Urinary bladder (tissue), 4 donors: ENCODE measurements at places on chromosomes 5 and 9. TPM values are rescaled to one million over a fixed set of nuclear protein-coding genes. Genes with fewer than 3 reads are reported as not detected.

- no peak for DNase-seq
Measured at GRCh38 chr9:109328978-109329637, 8.2 kb upstream of the EPB41L4B start.

DNA sequence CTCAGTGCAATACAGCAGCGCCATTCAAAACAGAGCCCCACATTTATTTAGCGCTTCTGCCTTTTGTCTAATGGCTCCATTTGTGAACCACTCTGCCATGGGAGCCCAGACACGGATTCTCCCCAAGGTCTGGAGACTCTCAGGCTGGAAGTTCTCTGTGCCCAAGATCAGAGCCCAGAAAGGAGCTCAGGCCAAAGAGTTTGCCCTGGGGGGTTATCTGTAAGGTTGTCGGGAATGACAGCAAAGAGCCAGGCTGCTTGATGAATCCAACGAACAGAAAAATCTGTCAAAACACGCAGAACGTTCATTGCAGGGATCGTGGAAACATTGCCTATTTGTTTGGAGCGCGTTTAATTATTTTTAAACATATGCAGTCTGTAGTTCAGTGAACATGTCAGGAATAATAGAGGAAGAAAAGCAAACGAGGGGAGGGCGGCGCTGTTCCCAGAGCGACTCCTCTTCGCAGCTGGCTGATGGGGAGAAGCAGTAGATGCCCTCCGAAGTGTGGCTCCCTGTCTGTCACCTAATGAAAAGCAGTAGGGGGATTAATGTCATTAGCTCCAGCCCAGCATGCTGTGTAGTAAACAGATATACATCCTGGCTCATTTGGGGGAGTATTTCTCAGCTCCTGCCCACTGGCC lies 464.9 kb upstream of the MPDZ start:
- DNase-seq, result no peak

DNA sequence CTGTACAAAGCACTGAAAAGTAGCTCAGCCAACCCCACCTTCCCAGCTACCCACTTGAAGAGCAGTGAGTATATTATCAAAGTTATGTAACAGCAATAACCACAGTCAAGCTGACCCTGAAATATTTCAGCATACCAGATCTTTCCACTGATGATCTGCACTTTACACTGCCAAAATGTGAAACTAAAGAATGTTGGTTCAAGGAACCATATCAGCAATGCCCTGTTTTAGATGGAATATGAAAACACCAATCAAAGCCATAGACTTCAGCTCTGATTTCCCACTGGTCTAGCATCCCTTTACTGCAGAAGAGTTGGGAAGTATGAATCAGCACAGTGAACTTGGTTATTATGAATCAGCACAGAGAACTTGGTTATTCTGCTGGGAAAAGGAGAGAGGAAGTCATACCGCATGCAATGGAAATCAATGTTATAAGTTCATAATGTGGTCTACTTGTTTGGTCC lies 20.0 kb downstream of the CEMIP2 start:
- DNase-seq, result no peak

IRX2 gene
- total RNA-seq, result 0.58 TPM

FAM81B gene
- total RNA-seq, result 0.42 TPM

- no peak for DNase-seq
Measured at GRCh38 chr5:42026446-42026845, 101.4 kb downstream of the FBXO4 start.

DNA sequence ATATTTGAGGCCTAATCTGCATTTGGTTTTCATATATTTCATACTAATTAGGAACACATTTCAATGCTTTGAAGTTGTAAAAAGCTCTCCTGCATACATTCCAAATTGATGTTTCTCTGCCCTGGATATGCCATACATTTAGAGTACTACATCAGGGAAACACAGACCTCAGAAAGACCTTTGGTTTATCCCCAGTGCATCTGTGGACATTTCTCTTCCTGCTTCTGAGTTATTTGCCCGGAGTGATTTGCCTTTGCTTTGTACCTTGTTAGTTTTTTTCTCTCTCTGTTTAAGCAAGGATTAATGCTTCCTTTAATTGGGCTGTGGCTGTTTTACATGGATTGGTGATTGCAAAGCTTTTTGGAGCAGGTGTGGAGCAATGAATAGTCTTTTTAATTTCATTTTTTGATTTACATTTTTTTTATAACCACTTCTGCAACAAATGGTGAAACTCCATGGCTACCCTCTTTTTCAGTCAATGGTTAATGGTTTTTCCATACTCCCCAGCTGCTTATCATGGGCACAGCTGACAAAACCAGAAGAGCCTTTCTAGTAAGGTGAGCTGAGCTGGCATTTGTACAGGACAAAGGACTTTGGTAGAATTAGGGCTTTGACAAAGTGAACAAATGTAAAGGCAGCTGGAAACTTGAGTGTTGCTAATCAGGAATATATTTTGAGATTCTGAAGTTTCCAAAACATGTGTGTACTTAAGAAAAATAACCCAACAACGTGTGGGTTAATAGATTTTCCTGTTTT lies 54.2 kb downstream of the ZSWIM6 start:
- DNase-seq, result no peak

PHF24 gene
- 0.69 TPM for total RNA-seq

DNA sequence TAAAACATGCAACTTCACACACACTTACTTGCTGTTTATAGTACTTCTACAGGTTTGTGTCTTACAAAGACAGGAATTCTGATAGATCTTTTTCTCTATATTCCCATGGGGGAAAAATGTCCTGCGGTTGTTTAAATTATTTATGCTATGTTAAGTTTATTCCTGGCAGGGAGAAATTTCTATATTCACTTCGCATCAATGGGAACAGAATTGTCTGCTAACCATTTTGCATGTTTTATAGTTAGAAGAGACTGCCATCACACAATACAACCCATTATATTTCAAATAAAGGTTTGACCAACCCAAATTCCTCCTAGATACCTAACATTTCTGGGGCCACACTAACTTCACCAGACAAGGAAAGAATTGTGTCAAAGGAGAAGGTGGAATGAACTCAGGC lies 110.0 kb upstream of the PRR16 start:
- DNase-seq, result no peak

DNA sequence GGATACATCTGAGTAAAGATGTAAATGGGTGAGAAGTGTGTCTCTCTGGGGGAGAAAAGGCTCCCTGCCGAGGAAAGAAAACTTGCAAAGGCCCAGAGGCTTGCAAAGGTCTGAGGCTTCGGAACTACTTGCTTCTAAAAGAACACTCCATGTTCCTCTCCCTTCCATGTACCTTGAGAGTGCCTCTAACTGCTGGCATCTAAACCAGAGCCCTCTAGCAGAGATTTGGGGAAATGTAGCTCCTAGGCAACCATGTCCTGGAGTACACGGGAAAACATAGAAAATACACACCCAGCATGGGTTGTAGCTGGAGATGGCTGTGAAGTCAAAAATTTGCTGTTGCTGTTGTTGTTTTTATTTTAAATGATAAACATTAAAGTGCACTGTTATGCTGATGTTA lies 151.6 kb downstream of the SYK start:
- DNase-seq, result no peak

DNA sequence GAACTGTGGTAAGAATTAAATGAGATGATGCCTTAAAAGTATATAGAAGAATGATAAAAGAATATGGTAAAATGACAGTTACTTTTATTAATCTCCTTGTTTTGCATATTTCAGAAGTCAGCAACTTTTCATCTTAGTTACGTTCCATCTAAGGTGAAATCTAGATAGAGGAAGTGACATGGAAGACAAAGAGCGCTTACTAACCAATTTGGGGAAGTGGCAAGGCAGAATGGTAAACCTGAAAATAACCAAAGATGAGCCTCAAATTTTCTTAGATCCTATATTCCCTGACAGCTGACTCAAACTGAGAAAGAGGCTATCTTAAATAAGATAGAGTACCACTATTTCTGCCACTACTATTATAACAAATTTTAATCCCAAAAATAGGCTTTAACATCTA lies 52.5 kb downstream of the FGF10 start:
- DNase-seq, result no peak

DNA sequence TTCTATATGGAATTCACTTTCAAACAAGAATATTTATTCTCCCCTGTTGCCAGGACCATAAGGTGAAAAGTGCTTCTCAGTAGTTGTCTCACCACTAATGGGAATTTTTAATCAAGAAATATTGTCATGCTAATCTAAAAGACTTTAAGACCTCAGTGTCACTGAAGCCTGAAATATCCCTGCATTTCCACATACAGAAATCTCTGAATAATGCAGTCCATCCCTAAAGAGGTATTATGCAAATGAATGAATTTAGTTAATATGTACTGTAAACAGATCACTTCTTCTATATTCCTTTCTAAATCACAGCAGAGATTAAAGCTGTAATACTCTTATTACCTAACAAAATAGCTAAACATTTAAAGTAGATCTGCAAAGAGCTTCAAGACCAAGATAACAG lies 531.1 kb upstream of the CDH6 start:
- no peak for DNase-seq

DNA sequence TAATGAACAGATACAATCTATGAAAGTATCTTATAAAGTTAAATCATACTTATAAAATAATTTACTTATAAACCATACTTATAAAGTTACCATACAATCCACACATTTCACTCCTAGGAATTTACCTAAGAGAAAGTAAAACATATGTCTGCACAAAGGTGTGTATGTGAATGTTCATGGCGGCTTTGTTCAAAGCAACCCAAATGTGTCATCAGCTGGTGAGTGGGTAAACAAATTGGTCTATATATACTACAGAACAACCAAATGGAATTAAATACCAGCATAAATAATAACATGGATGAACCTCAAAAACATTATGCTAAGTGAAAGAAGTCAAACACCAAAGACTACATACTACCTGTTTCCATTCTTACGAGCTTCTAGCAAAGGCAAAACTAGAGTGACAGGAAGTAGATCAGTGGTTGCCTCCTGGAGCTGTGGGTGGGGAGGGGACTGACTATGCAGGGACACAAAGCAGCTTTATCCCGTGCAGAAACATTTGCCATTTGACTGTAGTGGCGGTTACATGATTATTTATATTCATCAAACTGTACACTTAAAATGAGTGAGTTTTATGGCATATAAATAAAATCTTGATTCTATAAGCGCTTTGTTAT lies 10.6 kb downstream of the TRAF1 start:
- DNase-seq, result no peak

GRCh38 chr5:126855266-126855665 lies 78.3 kb downstream of the LMNB1 start:
- DNase-seq, result no peak
